GM19239 (cell line): ENCODE measurements at places on chromosomes 12 and 14.

DNA sequence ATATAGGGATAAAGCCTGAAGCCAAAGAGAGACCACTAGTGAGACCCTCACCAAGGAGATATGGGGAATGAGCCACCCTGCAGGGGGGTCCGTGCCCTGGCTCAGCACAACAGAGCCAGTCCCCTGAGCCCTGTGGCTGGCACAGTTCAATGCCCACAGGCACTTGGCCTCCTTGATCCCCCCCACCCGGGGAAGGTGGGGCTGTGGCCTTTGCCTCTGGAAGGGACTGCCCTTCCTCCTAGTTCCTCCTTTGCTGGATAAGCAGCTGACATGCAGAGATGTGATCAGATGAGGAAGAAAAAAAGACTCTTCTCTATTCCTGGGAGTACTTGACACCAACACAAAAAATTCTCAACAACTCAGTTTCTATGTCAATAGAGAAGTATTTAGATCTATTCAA is 19.9 kb downstream of the TTC7B start:
- no peak for DNase-seq

DNA sequence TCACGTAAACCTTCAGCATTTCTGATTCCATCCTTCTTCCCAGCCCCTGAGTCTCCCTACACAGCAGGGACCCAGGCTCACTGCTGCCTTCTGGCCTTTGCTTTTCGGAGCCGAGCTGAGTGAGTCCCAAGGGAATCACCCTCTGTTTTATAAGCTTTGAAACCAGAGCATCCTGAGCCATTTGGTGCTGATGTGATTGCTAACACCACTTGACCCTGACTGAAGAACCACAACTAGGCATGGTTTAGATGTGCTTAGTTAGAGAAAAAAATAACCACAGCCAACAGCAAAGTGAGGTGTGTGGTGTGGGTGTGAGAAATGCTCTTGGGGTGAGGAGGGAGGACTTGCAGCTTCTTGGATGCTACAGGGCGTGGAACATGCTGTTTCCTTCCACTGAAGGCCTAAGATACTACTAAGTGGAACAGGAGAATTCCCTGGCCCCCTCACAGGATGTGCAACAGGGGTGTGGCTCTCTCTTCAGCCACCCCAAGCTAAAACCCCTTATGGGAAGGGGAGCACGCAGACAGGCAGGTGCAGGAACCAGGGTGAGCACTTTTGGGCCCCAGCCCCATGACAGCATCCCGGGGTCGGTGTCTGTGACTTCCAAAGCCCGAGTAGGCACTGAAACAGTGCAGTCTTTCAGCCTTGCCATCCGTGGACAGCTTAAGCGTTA is at the start of gene TC2N:
Gene TC2N (minus strand): TSS at position 221 of the 673 bp plus-strand sequence. CDS start 53,767 bp downstream, outside the sequence.
- no peak for DNase-seq

GRCh38 chr14:25843481-25844470 is 754.1 kb downstream of the NOVA1 start:
- DNase-seq = no peak

DNA sequence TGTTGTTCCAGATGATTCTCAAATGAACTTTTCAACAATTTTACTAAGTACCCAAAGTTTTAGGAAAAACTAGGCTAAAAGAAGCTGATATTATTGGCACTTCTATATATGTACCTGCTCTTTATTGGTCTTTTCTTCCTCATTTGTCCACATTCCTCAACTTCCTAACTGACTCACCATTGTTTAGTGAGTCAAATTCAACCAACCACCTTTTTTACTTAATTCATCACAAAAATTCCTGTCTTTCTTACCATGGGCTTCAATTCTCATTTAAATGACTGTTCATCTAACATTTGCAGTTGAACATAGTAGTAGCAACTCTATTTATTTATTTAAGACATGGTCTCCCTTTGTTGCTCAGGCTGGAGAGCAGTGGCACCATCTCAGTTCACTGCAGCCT is 47.6 kb upstream of the SLC2A13 start:
- DNase-seq = no peak

DNA sequence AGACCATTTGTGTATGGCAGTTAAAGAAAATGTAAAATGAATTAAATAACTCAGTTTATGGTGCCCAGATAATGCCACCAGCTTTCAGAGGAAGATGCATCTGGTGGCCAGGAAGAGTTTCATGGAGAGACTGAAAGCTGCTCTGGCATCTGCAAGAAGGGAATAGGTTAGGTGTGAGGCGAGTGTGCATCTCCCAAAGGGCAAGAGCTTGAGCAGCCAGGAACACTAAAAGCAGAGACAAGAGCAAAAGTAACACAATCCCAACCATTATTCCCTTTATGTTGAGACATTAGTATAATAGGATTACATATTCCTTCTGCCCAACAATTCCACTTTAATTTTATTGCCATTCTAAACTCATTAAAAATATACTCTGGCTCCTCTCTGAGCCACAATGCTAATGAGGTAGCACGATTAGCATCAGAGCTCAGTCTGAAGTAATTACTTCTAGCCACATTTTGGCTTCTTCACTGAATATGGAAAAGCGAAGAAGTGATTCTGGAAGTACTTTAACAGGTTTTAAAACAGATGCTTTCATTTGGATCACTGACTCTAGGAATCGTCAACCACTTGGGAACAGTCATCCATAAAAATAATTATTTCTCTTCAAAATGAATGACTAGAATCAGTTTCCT is 309.4 kb upstream of the TMTC1 start:
- DNase-seq = no peak

DNA sequence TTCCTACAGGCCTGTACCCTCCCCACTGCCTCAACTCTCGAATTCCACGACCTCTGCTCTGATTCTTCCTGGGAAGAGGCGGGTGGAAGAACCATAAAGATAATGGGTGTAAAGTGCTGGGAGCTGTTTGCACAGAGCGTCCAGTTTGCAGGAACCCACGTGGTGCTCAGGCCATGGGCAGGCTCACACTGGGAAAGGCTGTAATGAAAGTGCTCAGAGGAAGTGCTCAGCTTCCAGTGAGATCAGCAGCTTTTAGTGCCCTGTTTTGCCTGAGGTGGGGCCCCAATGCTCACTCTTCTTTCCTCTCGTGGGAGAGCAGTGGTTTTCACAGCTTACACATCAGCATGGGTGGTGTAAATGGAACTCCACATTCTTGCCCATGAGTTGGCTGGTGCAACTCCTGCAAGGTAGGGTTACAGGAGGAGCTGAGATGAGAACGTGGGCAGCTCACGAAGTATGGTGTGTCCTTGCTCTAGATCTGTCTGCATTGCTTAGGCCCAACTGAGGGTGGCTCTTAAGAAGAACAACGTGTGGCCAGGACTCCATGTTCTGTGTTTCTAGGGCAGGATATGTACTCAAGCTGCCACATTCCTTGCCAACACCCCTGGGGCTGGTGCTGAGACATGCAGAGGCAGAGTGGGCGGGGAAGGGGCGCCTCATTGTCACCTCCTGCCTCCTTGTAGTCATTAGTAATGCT is 2.9 kb downstream of the TMEM63C start:
- no peak for DNase-seq

DNA sequence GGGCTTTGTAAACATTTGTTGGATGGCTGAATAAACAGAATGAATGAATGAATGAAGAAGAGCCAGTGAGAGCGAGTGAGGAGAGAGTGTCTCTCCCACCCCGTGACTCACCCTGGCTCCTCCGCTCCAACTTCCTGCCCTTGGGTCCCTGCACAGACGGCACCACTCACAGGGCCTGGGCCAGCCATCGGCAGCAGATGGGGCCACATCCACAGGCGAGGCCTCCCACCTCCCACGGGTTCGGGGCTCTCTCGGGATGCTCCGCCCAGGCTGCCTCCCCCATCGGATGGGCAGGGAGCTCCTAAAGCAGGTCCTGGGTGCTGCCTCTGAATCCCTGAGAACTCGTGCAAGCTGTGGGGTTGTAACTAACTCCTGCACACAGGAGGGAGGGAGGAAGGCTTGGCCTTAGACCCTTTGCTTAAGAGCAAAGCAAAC is 41.3 kb downstream of the CCNK start:
- DNase-seq = no peak

DNA sequence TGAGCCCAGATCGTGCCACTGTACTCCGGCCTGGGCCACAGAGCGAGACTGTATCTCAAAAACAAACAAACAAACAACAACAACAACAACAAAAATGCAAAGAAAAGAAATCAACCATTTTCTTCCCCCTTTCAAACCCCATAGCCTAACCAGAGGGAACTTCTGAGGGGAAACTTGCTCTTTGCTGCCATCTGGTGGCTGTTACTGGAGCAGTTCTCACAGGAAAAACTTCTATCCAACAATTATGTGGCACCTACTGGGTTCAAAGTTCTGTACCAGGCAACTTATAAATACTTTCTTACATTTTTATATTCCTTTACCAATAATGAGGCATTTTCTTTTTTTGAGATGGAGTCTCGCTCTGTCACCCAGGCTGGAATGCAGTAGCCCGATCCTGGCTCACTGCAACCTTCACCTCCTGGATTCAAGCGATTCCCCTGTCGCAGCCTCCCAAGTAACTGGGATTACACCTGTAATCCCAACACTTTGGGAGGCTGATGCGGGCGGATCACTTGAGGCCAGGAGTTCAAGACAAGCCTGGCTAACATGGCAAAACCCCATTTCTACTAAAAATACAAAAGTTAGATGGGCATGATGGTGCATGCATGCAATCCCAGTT is 50.9 kb upstream of the BICDL1 start:
- peak; percentile 69 for DNase-seq

DNA sequence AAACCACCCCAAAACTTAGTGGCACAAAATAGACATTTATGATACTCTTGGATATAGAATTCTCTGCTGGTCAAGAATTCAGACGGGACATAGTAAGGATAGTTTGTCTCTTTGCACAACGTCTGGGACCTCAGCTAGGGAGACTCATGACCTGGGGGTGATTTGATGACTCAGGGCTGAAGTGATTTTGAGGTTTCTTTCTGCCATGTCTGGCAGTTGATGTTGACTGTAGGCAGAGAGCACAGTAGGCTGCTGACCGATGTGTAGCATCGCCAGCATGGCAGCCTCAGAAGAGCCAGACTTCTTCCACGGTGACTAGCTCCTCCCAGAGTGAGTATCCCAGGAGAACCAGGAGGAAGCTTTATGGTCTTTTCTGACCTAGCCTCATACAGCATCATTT is 88.9 kb upstream of the FRMD6 start:
- DNase-seq = no peak

GRCh38 chr12:125512541-125513298 is 447.5 kb downstream of the AACS start:
- DNase-seq = no peak

DNA sequence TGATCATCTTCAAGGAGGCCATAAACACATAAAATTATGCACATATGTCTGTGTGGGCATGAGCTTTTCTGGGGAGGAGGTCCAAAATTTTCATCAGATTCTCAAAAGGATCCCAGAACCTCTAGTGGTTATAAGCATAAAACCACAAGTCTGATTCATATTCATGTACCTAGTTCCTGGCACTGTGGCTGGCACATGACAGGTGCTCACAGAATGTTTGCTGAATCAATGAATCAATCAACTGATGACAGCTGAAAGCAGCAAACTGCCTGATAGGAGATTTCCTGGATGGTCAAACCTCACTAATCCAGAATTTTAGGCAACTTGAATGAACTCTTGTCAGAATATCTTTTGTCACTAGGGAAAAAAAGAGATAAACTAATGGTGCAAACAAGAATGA is 13.5 kb upstream of the CMKLR1 start:
- no peak for DNase-seq

DNA sequence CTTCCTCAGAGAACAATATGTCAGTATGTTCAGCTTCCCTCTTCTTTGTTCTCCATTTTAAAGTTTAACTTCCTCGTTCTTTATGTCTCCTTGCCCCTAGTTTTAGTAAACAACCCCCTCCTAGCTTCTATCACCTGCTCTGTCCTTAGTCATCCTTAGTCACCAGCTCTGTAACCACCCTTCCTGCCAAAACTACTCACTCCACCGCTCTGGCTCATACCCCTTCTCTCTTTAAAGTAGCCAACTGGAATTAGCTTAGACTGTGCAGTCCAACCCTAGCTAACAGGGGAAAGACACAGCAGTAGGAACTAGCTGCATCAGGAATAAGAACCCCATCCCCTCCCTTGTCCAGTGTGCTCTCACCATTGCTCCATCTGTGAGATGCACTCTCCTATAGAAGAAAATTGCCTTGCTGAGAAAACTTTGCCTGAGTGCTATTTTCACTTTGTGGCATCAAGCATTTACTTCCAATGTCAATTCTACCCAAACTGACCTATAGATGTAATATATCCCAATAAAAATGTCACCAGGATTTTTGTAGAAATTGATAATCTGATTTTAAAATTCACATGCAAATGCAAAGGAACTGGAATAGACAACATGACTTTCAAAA is 603.2 kb downstream of the C12orf50 start:
- DNase-seq = no peak

DNA sequence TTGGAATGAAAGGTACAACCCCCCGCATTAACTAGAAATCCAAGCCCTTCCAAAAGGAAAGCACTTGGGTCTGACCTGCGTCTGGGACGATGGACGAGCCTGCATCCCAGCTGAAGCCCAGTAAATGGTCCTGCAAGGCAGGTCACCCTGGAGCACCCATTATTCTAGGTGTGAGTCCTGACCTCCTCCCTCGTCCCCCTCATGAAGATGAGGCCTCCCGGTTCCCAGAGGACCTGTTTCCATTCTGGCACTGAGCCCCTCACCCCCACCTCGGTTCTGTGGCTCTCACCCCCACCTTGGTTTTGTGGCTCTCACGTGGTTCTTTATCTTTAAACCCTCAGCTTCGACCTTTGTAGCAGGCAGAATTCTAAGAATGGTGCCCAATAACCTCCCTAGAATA is 7.3 kb downstream of the IFI27 start:
- DNase-seq = no peak

- DNase-seq = no peak
These were observed 17.5 kb upstream of the BICD1 start for GRCh38 chr12:32089156-32089555.

- no peak for DNase-seq
These were observed 54.9 kb downstream of the CPNE8 start for GRCh38 chr12:38850461-38850860.

- DNase-seq = no peak
These were observed 8.7 kb upstream of the ITFG2 start for GRCh38 chr12:2803635-2804392.

DNA sequence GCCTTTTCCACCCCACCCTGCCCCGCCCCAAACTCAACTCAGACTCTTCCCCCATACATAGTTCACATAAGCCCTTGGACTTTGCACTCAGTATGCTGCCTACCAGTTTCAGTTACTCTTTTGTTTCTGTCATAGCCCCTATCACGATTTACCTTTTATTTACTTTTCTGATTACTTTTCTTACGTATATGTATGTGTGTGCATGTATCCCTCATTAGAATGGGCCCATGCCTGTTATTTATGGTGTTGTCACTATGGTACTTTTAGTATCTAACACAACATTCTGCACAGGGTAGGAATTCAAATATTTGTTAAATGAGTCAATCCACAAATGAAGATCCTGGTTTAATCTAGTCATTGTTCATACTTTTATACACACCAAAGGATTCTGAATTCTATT is 16.5 kb upstream of the LUM start:
- DNase-seq = no peak
